SK-N-DZ (cell line): ENCODE measurements at places on chromosomes 2 and 18.
A peak's percentile ranks its signal among the peaks of the same experiment; 100 is the strongest.

- DNase-seq, result no peak
These were observed 18.4 kb downstream of the HS1BP3 start for GRCh38 chr2:20632446-20632990.

GRCh38 chr18:45171679-45172191, 443.5 kb upstream of the SLC14A2 start:
- no peak for DNase-seq

GRCh38 chr2:240954436-240955305, 43.7 kb upstream of the SNED1 start:
- no peak for DNase-seq

DNA sequence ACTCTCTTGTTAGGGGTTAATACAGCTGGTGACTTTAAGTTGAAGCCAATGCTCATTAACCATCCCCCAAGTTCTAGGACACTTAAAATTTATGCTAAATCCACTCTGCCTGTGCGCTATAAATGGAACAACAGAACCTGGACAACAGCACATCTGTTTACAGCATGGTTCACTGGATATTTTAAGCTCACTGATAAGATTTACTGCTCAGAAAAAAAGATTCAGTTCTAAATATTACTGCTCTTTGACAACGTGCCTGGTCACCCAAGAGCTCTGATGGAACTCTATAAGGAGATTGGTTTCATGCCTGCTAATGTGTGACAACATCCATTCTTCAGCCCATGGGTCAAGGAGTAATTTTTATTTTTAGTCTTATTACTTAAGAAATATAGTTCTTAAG, 27.5 kb downstream of the RNF103 start:
- no peak for DNase-seq

GRCh38 chr2:3959372-3959771, 256.0 kb downstream of the DCDC2C start:
- DNase-seq, result peak; percentile 55

DNA sequence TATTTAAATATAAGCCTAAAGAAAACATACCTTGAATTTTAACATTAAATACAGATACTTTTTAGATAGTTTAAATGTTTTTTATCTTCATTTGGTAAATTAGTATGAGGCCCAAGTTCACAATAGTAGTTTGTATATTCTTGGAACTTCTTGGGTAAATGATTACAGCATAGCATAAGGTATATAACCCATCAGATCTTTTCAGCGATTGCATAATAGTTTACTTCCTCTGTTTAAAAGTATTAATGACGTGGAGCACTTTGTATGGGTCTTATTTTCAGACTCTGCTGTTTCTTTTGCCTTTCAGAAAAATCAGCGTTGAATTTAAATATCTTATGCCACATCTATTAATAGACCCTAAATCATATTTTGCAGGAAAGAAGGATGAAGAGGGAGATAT, 60.2 kb downstream of the CHRNA1 start:
- DNase-seq, result no peak

DNA sequence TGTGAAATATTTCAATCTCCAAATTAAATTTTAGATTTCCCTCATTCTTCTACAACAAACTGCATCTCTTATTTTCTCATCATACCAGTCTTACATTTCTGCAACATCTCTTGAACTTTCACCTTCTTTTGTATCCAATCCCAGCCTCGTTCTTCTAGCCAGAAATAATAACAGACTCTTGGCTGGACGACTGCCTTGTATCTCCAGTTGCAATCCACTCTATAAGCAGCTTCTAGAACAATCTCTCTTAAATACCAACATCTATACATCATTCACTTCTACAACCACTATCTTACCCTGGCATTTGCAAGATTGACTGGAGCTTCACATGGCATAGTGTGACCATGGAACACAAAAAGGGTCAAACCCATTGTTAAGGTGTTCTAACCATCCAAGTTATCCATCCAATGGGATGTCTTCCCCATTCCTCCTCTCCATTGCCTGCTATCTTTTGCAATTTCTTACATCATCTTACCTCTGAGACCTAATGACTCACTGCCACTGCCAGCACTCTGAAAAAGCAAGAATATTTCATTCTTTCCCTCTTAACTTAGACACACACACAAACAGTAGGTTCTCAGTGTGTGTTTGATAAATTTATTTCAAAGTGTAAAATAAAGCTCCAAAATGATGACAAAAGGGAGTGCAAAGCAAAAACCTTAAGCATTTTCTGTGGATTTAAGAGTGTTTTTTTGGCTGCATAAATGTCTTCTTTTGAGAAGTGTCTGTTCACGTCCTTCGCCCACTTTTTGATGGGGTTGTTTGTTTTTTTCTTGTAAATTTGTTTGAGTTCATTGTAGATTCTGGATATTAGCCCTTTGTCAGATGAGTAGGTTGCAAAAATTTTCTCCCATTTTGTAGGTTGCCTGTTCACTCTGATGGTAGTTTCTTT, 145.6 kb downstream of the METTL4 start:
- no peak for DNase-seq

- no peak for DNase-seq
These were observed 74.4 kb downstream of the ANKRD44 start for GRCh38 chr2:197236159-197236558.

DNA sequence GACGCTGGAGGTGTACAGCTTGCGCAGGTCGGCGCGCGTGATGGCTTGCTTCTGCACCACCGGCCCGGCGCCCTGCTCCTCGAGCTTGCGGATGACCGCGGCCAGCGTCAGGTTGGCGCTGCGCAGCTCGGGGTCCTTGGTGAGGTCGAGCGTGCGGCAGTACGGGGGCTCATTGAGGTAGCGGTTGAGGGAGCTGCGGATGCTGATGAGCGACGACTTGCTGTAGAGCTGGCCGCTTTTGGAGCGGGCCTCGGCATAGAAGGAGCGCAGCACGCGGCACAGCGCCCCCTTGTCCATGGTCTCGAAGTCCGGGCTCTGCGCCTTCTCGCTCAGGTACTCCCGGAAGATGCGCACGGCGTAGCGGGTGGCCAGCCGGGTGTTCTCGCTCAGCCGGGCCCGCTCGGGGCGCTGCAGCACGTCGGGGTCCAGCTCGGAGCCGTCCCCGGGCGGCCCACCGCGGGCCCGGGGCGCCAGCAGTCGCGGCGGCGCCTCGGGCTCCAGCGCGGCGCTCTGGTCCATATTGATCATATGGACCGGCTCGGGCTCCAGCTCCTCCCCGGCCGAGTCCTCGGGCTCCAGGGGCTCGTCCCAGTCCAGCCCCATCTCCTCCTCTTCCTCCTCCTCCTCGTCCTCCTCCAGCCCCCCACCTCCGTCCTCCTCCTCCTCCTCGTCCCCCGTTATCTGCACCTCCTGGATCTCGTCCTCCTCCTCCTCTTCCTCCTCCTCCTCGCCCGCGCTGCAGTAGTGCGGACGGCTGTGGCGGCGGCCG, 523 bp downstream of the KCTD1 start:
- peak; percentile 79 for DNase-seq

DNA sequence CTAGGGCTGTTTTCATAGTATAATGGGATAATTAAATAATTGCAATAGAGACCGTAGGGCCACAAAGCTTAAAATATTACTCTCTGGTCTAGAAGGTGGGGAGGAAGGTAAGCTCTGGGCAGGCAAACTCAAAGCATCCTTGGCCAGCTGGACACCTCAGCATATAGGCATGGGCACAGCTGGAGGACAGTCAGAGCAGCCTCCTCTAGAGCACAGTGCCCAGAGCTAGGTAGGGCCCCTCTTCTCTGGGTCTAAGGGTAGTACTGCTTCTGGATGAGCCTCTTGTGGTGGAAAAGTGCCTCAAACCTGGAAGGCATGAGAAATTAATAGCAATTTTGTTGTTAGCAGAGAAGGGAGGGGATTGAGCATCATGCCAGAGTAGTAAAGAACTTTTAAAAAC, 291.3 kb upstream of the FBXO11 start:
- DNase-seq, result no peak

GRCh38 chr2:222399038-222399783, 25.1 kb upstream of the SGPP2 start:
- peak; percentile 95 for DNase-seq

DNA sequence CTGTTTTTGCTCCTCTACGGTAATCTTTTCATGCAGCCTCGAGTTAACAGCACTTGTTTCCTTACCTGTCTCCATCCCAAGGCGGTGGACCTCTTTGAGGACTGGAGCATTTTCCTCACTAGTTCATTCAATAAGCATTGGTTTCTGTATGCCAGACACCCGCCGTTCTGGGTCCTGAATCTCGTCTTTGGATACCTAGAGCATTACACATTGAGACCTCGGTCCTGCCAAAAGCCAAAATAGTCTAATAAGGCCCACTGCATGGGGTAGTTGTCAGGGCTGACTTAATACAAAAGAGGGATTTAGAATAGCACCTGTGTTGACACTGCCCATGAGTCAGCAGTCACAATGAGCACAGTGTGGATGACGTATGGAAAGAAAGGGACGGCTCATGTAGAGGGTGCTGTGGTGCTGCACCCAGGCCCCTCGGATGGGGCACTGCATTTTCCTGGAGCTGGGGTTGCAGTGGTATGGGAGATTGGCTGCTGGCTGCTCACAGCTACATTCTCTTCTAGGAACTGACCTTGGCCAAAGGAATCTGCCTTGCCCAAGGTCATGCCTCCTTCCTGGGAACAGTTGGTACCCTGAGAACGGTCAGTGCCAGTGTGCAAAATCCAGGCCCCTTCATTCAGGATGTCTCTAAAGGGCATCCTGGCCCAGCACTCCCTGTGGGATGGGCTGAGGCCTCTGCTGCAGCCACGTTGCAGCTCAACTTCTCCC, 126.9 kb upstream of the NCK2 start:
- DNase-seq, result no peak

GRCh38 chr2:41167014-41167413, 715.1 kb upstream of the SLC8A1 start:
- no peak for DNase-seq

DNA sequence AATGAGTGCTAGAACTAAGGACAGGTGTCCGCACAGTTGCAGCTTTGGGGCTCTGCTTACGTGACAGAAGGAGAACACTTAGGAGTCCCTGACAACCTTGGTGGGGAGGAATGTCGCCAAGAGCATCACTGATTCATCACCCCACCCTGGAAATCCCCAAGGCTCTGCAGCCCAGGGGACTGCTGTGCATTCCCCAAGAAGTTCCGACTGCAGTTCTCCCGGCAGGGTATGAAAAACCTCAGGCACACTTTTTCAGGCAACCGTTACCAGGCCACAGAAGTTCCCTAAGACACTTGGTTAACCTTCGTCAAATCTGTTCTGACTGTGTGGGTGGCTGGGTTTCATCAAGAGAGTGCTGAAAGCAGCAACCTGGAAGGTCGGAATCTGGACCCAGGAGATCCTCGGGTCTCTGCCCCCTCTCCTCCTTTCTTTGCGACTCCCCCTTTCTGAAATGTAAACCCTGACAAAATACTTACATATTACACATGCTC, 192.1 kb upstream of the CXCR4 start:
- no peak for DNase-seq

DNA sequence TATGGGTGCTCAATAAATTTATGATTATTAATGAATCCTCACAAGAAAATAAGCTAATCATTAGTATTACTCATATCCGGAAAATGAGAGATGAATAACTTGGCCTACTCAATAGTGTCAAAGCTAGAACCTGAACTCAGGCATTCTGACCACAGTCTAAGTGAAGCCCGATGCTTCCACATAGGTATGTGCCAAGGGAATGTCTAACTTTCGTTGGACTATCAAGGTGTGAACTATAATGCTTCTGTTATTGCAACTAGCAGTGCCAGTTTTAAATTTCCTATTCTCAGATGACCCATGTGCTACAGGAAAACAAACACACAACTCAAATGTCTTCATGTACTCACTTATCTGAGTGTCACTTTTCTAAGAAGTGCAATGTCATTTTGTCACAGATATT, 1.8 kb downstream of the BARD1 start:
- no peak for DNase-seq

DNA sequence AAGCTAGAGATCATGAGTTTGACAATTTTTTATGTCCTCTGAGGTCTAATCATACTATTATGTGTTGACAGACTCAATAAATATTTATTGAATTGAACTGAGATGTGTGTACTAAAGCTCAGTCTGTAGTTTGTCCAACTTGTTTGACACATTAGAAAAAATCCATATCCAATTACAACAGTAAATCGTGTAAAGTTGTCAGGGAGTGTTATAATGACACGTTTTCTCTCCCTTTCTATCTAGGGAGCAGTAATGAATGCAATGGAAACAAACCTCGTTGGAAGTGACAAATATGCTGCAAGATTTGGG, 28.4 kb downstream of the ITGA4 start:
- no peak for DNase-seq

DNA sequence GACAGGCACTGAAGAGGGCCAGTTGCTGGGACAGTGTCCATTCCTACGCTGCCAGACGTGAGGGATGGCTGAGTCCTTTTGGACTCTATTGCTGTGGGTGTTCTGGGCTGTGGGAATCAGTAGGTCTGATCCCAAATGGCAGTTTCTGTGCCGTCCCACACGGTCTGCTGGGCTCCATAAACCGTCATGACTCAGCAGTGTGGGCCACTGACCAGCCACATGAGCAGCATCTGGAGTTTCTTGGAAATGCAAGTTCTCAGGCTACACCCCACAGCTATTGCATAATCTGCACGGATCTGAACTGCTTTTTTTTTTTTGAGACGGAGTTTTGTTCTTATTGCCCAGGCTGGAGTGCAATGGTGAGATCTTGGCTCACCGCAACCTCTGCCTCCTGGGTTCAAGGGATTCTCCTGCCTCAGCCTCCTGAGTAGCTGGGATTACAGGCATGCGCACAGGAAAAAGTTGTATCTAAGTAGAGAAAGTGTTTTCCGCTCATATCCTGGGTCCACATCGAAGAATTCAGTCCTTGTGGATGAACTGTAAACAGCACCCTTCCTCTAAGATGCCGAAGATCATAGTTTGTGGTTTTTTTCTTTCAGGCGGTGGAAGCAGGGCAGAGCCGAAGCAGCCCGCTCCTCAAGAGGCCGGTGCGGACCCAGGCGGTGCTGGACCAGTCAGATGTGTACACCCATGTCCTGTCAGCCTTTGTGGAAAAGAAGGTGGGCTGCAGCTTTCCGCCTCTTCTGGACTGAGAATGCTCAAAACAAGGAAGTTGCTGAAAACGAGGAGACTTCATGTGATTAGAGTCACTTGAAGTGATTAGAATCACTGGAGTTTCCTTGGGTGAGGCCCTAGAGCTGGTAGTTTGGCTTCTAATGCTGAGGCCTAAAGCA, 25.5 kb downstream of the RMC1 start:
- no peak for DNase-seq

DNA sequence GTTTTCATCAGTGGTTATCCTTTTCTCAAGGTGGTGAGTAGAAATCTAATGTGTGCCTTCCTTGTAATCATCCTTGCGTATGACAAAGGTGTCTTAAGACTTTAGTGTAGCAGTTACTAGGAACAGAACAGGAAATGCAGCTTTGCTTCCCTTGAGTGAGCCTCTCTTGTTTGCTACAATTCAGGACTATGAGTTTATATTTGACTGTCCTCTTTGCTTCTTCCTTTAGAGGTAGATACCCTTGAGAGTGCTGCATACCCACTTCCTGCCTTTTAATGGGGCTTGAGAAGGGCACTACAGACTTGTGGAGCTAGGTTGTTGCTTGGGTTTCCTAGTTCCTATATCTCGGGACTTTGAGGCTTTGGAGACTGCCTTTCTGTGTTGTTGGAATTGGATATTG, 3.8 kb downstream of the KCNJ13 start:
- no peak for DNase-seq

DNA sequence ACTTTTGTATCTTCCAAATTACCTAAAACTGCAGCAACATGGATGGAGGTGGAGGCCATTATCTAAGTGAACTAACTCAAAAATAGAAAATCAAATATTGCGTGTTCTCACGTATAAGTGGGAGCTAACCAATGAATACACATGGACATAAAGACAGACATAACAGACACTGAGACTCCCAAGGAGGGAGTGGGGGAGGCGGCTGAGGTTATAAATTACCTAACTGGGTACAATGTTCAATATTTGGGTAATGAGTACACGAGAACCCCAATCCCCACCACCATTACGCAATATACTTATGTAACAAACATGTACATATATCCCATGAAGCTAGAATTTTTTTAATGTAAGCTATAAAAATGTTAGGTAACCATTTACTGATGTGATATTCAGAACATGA, 119.8 kb downstream of the RTTN start:
- no peak for DNase-seq
